Esophagus muscularis mucosa (tissue), 4 donors: ENCODE measurements at places on chromosomes 7 and 10.
A peak's percentile ranks its signal among the peaks of the same experiment; 100 is the strongest.

DNA sequence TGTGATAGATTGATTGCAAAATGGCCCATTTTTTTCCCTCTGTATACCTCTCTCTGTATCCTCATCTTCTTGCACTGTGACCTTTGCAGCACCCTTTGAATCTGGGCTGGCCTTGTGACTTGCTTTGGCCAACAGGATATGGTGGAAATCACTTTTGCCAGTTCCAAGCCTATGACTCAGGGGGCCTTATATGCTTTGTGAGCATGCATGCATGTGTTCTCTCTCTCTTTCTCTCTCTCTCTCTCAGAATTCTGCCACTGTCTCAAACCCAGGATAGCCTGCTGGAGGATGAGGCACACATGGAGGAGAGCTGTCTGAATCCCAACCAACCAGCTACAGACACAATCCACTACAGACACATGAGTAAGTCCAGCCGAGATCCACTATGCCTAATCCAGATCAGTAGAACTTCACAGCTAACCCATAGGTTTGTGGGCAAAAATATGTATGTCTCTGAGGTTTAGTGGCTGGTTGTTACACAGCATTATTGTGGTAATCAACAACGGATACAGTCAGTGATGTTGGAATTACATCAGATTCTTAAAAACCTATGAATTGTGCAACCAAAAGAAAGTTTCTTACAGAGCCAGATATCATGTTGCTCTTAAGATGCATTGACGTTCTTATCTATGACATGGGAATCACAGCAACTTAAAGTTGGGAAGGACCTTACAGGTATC, 41.8 kb upstream of the ABCB4 start:
- DNase-seq, result no peak

DNA sequence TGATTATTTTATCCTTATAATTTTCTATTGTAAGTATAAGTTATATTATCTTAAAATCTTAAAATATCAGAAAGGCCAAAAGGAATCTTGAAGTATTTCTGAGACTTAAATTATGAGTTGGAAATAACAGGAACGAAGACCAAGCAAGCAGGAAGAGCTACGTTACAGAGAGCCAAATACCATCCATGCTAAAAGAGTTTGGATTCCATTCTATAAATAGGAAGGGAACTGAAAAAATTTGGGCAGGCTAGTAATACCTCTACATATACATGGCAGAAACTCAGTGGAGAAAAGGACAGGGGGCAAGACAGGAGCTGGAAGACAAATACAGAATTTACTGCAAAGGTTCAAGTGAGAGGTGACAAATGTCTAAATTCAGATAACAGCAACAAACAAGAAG, 16.7 kb downstream of the ITGB1 start:
- no peak for DNase-seq

DNA sequence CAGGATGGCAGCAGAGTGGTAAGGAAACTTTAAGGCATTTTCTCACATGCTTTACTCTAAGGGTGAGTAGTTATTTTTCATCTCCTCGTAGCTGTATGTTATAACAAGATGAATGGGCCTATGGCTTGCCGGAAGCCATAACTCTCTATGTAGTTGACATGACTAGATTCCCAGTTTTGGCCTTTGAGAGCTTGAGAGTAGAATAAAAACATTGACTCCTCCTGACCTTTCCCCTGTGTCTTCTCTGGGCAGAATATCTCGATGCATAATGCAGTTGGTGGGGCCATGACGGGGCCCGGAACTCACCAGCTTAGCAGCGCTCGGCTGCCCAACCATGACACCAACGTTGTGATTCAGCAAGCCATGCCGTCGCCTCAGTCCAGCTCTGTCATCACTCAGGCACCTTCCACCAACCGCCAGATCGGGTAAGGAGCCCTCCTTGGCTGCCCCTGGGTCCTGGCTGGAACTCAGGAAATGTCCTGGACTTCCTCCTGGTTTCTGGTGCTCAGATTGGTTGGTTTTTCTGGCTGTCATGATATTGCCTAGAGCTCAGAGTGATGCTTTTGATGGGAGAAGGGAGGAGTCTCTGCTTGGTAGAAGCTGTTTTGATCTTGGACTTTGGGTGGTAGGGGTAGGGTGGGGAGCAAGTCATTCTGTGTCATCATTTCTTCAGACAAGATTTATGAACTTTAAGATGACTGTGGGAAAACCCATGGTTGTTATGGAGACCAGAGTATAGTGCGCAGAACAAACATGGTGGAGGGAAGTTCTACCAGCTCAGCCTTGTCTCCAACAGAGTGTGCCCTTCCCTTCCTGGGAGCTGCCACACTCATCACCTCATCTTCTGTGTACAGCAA, 158.0 kb downstream of the CREB5 start:
- DNase-seq, result no peak

GRCh38 chr10:129956286-129956670, 7.8 kb downstream of the EBF3 start:
- DNase-seq, result no peak

GRCh38 chr7:92661651-92662050, 71.5 kb upstream of the FAM133B start:
- DNase-seq, result no peak

DNA sequence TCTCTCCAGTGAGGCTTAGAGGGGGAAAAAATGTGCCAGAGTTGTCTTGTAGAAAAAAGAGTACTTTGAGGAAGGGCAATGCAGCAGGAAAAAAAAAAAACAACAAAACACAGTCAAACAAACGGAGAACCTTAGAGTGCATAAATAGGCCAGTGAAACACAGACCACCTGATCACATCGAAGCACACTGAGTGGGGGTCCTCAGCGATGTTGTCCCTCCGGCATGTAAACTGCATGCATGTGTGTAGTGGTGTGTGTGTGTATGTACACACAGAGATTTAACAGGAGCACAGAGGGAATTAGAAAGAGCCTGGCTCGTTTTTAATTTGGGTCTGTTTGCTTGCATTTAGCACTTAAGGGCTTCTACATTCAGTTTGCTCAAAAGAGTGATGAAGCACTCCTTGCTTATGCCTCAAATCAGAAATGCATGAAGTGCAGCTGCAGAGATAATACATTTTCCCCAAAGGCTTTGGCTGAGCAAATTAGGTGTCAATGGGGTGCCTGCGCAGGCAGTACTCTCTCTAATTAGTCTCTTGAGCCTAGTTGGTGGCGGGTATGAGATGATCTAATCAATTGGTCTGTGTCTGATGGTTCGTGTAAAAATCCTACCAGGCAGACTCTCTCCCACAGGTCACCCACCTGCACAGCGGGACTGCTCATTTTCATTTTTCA, 62.7 kb upstream of the FZD1 start:
- no peak for DNase-seq

- no peak for DNase-seq
Measured at GRCh38 chr10:75408509-75408875, 6.9 kb upstream of the ZNF503 start.

GRCh38 chr10:81900989-81901388, 26.0 kb downstream of the NRG3 start:
- peak; percentile 47 for DNase-seq

DNA sequence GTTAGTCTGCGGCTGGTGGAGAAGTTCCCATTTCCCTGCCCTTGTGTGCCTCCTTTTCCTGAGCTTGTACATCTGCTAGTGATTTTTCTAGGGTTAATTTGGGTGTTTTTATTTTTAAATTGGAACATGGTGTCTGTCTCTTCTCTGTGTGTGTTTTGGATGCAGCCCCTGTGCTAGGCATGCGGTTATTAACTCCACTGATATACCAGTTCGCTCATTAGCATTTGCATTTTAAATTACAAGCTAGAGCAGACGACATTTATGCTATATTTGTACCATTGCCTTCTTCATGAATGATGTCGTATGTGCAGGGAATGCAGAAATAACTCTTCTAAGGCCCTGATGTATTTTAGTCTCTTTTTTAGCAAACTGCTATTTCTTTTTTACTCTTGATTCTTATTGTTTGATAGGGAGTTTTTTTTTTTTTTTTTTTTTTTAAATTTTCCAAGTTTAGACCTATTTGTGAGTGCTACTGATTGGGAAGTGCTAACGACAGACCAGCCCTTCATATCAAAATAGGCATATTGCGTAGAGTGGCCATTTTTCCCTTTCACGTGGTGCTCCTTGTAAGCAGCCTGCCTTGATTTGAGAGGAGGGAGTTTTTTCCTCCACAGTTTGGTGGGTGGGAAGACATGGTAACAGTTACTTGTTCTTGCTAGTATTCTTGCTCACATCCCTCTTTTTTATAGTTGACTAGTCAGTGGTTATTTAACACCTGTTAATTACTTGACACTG, 89.6 kb downstream of the LRRC4 start:
- no peak for DNase-seq

DNA sequence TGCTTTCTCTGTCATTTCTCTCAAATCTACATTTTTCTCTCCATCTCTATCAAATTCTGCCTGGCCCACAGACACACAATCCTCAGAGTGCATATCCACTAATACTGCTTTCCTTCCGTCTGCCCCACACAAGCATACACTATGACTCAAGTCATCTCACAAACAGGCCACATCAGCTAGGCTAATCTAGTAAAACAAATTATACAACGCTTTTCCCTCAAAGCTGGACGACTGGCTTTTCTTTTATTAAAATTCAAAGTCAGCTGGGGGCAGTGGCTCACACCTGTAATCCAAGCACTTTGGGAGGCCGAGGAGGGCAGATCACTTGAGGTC, 161.1 kb downstream of the FAM107B start:
- DNase-seq, result no peak

GRCh38 chr7:1854866-1855724, 185.0 kb downstream of the ELFN1 start:
- no peak for DNase-seq

GRCh38 chr10:34868589-34868988, 53.5 kb upstream of the PARD3 start:
- no peak for DNase-seq

DNA sequence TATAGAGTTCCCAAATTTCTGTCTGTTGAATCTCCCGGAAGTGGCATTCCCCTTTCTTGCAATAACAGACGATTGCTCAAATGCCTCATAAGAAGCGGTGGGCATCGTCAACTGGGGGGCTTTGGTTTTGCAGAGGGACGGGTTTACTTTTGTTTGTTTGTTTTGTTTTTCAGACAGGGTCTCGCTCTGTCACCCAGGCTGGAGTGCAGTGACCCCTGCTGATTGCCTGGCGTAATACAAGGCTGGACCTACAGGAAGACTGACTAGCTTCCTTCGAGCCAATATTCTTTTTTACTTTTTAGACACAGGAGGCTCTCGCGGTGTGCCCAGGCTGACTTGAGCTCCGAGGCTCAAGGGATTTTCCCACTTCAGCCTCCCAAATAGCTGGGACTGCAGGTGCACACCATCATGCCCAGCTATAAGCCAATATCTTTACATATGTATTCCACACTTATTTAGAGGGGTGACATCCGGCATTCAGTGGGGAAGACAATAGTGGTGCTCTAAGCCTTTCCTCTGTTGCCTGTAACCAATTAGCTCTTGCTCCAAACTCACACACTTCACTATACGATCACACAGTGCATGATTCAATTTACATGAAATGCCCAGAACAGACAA, 58.1 kb downstream of the FHIP2A start:
- DNase-seq, result no peak

DNA sequence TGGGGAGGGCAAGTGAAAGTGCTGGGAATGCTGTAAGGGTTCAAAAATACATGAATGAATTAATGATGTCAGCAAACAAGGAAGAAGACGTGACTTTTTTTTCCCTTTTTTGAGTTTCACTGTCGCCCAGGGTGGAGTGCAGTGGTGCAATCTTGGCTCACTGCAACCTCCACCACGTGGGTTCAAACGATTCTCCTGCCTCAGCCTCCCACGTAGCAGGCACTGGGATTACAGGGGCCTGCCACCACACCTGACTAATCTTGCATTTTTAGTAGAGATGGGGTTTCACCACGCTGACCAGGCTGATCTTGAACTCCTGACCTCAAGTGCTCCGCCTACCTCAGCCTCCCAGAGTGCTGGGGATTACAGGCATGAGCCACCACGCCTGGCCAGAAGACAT, 30.0 kb downstream of the DENND10 start:
- no peak for DNase-seq

DNA sequence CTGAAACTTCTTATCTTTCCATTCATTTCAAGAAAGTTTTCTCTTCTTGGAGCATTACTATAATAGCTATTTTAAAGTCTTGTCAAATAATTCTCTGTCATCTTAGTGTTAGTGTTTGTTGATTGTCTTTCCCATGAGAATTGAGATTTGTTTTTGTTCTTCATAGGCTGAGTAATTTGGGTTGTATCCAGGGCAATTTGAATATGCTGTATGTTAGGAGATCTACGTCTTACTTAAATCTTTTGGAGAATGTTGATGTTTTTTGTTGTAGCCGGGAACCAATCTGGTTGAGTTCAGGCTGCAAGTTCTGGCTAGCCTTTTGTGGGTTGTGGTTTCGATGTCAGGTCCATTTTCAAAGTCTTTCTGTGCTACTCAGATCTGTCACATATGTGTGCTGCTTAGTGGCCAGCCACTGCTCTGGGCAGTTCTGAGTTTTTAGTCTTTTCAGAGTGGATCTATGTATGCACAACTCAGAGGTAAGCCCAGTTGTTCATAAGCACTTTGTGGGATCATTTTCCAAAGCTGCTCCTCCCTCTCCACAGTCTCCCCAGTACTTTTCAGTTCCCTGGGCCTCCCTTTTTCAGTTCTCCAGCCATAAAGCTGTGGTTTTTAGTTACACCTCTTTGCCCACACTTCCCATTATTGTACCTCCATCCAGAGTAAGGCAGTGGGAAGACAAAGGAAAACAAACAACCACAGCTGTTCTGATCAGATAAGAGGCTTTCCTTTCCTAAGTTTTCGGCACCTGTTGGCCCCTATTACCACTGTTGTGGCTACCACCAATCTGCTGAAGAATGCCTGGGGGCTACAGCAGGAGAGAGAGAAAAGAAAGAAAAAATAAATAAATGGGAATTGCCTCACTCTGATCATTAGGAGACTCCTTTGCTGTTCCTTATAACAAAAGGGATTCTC, 4.7 kb upstream of the CCNJ start:
- DNase-seq, result no peak

- DNase-seq, result no peak
Measured at GRCh38 chr7:158856883-158857668, 718 bp downstream of the DYNC2I1 start.

GRCh38 chr7:130297628-130298543, 4.9 kb downstream of the CPA4 start:
- DNase-seq, result no peak

DNA sequence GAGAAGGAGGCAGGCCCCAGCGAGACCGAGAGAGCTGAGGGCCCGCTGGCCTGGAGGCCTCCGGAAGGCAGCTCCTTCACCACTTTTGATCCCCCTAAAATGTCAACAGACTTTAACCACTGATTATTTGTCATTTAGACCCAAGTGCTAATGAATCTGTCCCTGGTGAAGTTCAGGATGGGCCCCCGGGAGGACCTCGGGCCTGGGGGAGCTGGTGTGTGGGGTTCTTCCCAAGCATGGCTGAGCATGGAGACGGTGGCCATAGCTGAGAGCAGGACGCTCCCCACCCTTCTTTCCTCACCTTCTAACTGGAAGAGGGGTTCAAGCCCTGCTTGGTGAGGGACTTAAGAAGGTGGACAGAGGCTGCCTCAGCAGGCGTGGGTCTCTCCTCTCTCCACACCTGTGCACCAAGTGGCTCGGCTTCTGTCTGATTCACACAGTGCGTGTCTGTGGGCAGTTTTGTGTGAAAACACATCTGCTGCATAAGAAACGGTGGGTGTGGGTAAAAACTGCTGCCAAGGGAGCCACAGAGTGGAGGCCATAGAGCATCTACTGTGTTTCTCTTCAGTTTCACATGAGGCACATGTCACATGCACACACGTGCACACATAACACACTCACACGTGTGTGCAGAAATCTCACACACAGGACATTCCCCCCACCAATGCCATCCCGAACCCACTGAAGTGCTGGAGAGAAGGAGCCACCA, 53.5 kb upstream of the VIPR2 start:
- peak; percentile 53 for DNase-seq
